ENCODE measurements at places on chromosomes 2 and 18. TPM values are rescaled to one million over a fixed set of nuclear protein-coding genes. Genes with fewer than 3 reads are reported as not detected.

The ORMDL1 gene
- total RNA-seq, result 63.3 TPM

The NOSTRIN gene
- total RNA-seq, result not detected

The C2orf66 gene
- total RNA-seq, result 0.27 TPM

The PSME4 gene
- 83.4 TPM for total RNA-seq

The GNAL gene
- total RNA-seq, result 0.65 TPM

The CD302 gene
- total RNA-seq, result 10.6 TPM

The VIT gene
- total RNA-seq, result 0.48 TPM

The TLX2 gene
- total RNA-seq, result not detected

The AGXT gene
- not detected for total RNA-seq

The MBP gene
- 4.0 TPM for total RNA-seq

The TMEM17 gene
- 1.2 TPM for total RNA-seq

The DSG4 gene
- not detected for total RNA-seq

The TMEM198 gene
- total RNA-seq, result not detected

The CFAP65 gene
- total RNA-seq, result not detected

The PKDCC gene
- 6.9 TPM for total RNA-seq

The DSEL gene
- total RNA-seq, result 4.5 TPM

The MARS2 gene
- total RNA-seq, result 5.3 TPM

The HAAO gene
- total RNA-seq, result 0.60 TPM

The FAM124B gene
- total RNA-seq, result 82.0 TPM

The TAF4B gene
- 1.2 TPM for total RNA-seq

The NCKAP5 gene
- 3.0 TPM for total RNA-seq

The ANKRD53 gene
- total RNA-seq, result 2.2 TPM

The SCN3A gene
- not detected for total RNA-seq
